ENCODE measurements at places on chromosomes 12 and 14.

DNA sequence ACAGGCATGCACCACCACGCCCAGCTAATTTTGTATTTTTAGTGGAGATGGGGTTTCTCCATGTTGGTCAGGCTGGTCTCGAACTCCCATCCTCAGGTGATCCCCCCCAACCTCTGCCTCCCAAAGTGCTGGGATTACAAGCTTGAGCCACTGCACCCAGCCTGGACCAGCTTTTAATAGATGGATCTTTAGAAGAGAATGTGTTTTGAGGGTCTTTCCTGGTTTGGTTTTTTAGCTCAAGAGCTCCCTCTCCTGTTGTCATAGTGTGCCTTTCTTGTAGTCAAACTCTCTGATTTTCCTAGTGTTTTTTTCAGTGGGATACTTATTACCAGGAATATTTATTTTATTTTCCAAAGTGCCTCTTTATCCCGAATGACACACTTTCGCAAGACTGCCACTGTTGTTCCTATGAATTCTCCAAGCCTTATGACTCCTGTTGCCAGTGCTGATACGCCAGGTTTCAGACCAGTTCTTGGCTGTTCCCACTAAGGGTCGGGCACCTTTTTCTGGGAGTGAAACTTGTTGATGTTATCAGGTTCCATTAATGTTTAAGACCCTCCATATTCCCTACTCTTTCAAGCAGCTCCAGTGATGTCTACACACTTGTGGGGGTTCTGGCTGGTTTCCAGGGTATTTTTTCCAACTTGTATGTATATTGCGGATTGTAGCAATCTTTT lies 31.5 kb upstream of the LIMA1 start:
- peak; percentile 53 for DNase-seq

DNA sequence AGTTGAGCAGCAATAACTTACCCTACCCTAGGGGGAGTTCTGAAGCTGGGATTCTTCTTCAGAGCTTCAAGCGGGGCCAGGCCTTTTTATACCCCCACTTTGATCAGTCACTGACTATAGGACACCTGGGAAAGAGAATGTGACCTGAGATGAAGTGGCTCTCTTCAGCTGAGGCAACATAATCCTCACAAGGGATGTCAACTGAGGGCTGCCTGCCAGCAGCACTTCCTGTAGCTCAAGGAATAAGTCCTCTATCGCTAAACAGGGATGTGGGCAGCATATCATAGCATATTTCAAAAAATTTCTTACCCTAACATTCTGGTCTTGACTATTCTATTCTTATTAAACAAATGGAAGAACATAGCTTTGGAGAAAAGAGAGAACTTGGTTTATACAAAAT lies 17.4 kb downstream of the LGALS3 start:
- no peak for DNase-seq

DNA sequence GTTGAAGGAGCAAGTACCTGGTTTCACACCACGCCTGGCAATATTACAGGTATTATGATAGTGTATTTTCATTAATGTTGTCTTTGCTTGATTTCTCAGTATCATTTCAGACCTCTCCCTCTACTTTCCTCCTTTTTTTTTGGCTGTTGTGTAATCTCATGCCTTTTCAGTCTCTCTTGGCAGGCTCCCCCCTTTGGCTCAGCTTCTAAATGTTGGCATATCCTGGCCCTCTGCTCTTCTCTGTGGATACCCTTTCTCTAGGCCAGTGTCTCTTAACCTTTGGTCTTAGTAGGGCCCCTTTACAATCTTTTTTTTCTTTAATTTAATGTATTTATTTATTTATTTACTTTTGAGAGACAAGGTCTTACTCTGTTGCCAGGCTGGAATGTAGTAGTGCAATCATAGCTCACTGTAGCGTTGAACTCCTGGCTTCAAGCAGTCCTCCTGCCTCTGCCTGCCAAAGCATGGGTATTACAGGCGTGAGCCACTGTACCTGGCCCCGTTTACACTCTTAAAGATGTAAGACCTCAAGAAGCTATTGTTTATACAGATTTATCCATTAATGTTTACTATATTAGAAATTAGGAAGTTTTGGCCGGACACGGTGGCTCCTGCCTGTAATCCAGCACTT lies 12.8 kb downstream of the MTHFD1 start:
- DNase-seq, result no peak

GRCh38 chr14:57362361-57362760 lies 28.0 kb upstream of the NAA30 start:
- peak; percentile 51 for DNase-seq

DNA sequence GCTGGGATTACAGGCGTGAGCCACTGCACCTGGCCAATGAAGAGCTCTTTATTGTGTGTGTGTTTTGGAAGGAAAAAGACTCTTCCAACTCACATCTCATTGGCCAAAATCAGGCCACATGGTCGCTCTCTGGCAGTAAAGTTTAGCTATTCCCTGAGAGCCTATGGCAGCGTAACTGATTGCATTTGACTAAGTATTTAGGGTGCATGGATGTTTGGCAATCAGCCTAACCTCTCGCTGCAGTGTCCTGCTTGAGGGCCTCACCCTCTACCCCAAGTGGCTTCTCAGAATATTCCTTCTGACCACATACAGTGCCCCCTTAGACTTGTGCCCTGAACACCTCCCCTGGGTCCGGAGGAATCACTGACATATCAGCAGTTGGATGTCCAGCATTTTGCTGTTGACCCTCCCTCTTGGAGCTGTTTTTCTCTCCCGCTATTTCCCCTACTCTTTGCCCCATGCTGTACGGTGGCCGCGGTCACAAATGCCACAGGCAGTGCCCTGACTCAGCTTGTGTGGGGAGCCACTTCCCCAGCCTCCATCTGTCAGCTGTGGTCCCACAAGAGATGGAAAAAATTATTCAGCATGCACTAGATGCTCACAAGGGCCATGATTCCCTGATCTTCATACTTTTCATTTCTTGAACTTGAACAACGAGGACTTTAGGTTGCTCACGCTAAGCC lies 9.5 kb downstream of the PHETA1 start:
- no peak for DNase-seq

DNA sequence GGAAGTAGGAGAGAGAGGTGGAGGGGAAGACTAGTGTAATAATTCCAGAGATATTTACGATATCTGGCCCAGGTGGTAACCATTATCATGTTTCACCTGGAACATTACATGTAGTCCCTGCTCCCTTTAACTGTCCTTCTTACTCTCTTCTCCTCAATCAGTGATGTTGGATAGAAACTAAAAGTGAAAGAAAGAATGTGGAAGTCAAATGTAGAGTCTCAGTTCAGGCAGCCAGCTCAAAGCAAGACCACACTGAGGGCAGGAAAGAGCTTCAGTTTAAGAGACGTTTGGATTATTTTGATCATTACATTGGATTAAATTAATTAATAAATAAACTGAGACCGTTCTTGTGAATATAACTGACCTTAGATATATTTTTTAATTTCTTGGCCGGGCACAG lies 594.4 kb downstream of the FLRT2 start:
- DNase-seq, result no peak

- DNase-seq, result no peak
These were observed 34.8 kb upstream of the VSX2 start for GRCh38 chr14:74204491-74204890.

DNA sequence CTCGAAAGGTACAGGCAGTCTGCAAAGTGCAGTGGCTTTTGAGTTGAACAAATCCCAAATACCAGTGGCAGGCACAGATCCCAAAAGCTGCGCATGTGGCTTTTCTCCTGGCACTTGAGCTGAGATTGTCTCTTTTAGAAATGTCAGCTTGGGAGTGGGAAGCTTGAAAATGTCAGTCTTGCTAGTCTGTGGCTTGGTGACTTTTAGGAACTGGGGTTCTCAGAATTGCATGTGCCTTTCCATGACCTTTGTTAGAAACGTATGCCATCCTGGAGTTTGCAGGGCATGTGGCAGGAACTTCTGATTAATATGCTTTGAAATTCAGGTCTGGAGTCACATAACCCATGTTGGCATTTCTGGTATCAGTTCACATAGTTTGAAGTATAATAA lies 182.1 kb downstream of the CHST11 start:
- DNase-seq, result no peak

- DNase-seq, result no peak
These were observed 9.8 kb downstream of the CCER1 start for GRCh38 chr12:90945070-90945649.

- DNase-seq, result peak; percentile 35
These were observed 89.5 kb upstream of the BCL2L14 start for GRCh38 chr12:11981121-11981733.

DNA sequence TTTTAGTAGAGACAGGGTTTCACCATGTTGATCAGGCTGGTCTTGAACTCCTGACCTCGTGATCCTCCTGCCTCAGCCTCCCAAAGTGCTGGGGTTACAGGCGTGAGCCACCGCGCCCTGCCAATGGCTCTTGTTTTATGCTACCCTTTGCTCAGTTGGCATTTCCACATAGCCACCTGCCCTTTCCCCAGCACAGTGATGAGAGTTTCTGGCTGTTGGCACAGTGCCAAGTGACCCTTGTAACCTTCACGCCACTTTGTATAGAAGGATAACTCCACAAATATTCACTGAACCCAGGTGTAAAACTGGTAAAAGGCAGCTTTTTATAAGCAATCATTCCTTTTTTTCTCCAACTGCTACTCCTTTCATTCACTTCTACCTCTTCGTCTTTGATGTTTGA lies 18.5 kb upstream of the CCDC175 start:
- DNase-seq, result no peak

DNA sequence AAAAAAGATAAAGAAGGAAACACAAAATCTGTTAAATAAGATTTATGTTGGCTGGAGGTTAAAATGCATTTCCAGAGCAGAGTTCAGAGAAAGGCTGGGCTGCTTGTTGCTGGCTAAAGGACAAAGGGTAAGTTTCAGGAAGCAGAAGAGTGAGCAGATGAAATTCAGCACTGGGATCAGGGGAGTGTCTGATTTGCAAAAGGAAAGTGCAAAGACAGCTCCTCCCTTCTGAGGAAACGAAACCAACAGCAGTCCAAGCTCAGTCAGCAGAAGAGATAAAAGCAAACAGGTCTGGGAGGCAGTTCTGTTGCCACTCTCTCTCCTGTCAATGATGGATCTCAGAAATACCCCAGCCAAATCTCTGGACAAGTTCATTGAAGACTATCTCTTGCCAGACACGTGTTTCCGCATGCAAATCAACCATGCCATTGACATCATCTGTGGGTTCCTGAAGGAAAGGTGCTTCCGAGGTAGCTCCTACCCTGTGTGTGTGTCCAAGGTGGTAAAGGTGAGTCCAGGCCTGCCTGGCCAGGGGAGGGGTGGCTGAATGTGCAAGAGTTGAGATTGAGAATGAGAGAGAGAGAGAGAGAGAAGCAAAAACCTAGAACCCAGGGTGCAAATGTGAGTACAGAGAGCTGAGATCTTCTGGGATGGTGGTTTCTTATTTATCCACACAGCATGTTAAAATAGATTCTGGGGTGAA lies at the start of gene OAS1:
TSS of gene OAS1 (plus strand) at position 251 of the 703 bp plus-strand sequence. CDS start at position 329, 78 bp downstream.
- DNase-seq, result no peak

- DNase-seq, result no peak
These were observed 483.7 kb downstream of the MDGA2 start for GRCh38 chr14:47191700-47192099.

DNA sequence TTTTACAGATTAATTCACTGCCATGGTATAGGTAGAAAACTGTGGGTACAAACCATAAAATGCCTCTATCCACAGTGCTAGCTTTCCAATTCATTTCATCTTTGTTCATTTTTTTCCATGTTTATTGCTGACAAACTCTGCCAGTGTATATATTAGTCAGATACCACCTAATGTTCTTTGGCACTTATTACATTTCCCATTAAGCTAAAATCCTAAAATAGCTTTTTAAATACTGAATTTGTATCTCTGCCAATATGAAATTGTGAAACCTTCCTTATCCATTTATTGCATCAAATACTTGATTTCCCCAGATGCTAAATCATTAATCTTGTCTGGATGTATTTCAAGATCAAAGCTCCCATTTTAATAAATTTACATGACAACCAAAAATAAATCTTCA lies 150.1 kb upstream of the FSCB start:
- no peak for DNase-seq

DNA sequence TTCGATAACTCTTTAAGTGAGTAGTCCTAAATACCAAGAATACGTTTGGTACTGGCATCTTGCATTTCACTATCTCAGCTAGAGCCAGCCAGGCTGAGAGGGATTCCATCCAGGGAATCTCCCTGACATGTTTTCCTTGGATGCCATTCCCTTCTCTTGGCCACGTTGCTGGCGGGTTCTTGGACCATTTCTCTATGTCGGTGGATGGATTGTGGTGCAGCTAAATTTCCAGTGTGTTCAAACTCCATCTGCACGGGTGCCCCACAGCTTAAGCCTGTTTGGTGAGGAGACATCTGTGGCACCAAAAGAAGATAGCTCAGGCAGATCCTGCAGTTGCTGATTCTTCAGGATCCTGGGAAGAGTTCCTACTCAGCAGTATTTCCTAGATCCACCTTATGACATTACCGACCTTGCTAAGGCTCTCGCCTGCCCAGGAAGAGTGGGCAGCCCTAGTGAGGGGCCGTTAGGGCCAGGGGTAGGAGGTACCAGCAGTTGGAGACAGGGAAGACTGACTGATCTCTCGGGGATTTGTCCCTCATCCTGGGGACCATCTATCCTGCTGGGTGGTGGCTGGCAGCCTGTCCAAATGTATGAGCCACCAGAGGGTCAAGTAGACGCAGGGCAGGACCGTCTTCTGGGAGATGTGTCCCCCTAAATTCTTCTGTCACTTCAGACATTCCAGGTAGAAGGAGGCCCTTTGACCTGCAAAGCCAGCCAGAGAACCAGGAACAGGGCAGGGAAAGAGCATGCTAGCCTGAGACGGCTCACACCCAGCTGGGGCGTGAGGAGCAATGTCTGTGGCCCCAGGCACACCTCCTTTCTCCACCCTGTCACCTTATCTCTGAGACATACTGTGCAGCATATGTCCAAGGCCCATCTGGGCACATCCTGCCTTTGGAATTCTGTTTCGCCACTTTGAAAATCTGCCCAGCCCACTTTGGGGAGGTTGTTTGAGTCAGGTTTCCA lies 72.6 kb upstream of the CAPRIN2 start:
- DNase-seq, result peak; percentile 32

DNA sequence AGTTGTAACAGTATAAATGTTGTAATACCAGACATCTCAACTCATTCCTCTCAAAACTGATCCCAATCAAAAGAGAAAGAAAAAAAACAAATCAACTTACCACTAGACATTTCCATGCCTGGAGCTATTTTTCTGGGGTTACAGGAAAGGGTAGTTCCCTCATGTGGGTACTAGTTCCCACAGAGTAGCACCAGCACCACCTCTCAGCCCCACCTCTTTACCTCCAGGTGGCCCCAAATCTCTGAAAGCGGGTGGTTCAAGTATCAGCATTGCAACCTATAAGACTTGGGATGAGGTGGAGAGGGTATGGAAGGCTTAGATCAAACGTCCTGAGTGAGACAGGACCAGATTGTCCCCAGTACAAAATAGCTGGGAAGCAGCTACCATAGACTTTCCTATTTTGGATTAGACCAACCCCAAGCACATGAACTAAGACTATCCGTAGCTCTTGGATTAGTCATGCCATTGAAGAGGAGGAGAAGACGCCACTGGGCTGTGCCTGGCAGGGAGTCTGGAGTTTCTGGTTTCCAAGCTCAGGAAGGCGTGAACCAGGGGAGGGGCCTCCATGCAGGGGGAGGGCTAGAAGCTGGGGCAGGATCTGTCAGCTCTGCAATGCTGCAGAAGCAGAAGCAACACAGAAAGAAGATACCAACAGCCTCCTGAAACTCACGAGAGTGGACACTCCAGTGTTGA lies at the start of gene SLC39A2:
TSS of gene SLC39A2 (plus strand) at position 620 of the 693 bp plus-strand sequence. CDS start 154 bp downstream, outside the sequence.
- DNase-seq, result peak; percentile 92

- DNase-seq, result peak; percentile 33
These were observed 18.2 kb downstream of the VASH1 start for GRCh38 chr14:76779221-76780057.

- peak; percentile 88 for DNase-seq
These were observed 1.6 kb downstream of the SIX4 start for GRCh38 chr14:60722357-60723115.

Measured in endodermal cell (in vitro differentiated cells).